ENCODE measurements at places on chromosomes 7 and 10.

DNA sequence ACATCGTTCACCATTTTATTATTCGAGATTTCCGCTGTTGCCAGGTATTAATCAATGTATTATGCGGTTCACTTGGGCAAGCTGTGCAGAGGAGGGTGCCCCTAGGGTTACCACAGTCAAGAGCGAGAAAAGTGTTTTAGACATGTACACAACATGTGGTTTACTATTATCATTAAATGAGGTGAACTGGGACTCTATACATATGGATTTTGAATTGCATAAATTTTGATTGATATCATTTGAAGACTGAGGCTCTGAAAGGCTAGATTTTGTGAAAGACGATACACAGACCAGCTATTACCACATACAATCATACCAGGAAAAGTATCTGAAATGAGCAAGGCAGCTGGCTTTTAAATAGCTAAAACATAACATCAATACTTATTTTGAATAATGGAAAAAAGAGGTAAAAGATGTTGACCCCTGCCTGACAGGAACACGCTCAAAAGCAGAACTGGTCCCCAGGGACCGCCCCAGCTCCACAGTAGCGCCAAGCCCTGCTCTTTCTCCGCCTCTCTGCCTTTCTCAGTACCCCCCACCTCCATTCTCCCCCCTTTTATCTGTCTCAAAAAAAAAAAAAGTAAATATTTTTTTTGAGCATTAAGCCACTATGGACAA, 413.4 kb upstream of the MKI67 start:
- DNase-seq = no peak

GRCh38 chr10:27223964-27224363, 16.6 kb downstream of the ACBD5 start:
- peak; percentile 37 for DNase-seq

- no peak for DNase-seq
Measured at GRCh38 chr10:11141571-11142091, 124.0 kb downstream of the CELF2 start.

GRCh38 chr10:16867556-16867955, 50.3 kb upstream of the RSU1 start:
- DNase-seq = peak; percentile 84

GRCh38 chr10:43224321-43224720, 42.5 kb downstream of the RASGEF1A start:
- no peak for DNase-seq

- DNase-seq = no peak
Measured at GRCh38 chr7:86668315-86668714, 24.6 kb downstream of the GRM3 start.
